Central memory CD8-positive, alpha-beta T cell (primary cell): ENCODE measurements at places on chromosomes 1 and 21.
A peak's percentile ranks its signal among the peaks of the same experiment; 100 is the strongest.

- no peak for DNase-seq
These were observed 7.4 kb downstream of the TIAM1 start for GRCh38 chr21:31336739-31337040.

DNA sequence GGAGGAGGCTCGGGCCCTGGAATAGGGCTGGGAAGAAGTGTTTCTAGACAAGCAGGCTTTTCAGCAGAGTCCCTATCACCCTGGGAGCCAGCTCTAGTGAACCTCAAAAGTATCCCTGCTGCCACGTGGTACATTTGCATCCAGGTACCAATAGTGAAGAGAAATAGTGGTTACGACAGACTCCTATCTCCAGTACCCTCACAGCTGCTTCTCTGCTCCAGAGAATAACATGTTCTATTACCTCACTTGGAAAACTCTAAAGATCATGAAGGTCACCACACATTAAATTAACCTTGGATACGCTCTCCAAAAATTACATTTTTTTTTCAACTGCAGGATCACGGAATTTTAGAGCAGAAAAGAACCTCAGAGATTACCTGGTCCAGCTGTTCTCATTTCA, 230.4 kb upstream of the PLD5 start:
- DNase-seq: no peak

GRCh38 chr1:234094172-234094571, 189.7 kb downstream of the SLC35F3 start:
- no peak for DNase-seq

DNA sequence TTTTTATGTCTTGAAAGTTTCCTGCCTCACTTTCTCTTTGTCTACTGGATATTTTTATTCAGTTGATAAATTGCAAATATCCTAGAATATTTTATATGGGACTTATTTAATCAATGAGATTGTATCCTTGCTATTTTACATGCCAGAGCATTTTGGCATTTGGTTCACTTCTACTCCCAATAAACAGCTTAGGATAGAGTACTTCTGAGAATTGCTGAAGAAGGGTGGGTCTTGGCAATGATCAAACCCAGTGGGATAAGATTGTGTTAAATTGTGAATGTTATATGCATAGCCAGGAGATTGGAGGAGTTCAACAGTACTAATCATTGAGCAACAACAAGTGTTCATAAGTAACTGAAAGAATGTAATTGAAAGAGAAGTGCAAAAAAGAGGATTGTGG, 60.1 kb downstream of the SDCCAG8 start:
- DNase-seq: no peak

- DNase-seq: no peak
These were observed 127.8 kb downstream of the NTMT2 start for GRCh38 chr1:170273291-170274130.

DNA sequence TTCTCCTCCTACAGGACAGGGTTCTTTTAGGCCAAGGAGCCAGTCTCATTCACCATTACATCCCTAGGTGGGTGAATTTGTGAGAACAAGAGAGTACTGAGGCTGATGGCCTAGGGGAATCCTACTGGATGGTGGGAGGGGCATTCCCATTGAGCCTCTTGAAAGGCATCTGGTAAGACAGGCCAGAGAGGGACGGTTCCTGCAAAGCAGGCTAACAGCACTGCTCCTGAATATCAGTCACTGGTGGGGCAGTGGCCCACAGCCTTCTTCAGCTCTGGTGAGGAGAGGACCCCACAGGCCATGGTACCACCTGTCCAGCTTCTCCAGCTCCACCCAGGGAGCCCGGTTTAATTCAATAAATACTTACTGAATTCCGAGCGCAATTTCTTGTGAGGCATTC, 125.9 kb upstream of the EDN2 start:
- no peak for DNase-seq

DNA sequence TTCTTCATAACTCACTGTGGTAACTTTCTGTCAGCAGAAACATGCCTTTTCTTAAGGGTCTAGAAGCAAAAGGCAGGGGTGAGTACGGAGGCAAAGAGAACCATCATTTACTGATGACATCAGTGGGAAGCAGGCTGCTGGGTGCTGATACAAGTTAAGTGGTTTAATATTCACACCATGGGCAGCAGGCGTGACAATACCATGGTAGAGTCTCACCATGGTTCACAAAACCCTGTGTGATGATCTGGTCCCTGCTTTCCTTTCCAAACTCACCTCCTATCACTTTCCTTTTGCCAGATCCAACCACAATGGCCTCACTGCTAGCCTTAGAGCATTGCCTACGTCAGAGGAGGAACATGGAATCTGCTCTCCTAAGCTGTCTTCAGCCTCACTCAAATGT, 8.7 kb downstream of the MAB21L3 start:
- no peak for DNase-seq

DNA sequence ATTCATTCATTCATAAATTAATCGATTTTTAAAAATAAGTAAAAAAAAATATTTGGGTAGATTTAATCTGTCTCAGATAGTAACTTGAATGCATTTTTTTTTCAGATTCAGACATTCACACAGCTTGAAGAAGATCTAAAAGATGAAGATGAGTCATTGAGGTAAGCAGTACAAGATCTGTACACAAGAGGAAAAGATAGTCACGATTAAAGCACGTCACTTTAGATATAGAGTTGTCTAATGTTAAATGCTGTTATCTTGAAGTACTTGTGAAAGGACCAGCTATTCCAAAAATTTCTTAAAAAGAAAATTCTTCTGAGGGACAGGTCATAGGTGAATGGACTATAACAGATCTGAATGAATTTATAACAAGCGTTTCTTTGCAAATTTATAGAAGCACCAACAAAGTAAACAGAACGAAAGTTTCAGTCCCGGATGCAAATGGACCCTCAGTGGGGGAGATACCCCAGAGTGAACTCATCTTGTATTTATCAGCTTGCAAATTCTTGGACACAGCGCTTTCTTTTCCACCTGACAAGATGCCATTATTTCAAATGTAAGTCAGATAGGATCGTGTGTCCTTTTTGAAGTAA, 31.2 kb upstream of the MORC3 start:
- no peak for DNase-seq

DNA sequence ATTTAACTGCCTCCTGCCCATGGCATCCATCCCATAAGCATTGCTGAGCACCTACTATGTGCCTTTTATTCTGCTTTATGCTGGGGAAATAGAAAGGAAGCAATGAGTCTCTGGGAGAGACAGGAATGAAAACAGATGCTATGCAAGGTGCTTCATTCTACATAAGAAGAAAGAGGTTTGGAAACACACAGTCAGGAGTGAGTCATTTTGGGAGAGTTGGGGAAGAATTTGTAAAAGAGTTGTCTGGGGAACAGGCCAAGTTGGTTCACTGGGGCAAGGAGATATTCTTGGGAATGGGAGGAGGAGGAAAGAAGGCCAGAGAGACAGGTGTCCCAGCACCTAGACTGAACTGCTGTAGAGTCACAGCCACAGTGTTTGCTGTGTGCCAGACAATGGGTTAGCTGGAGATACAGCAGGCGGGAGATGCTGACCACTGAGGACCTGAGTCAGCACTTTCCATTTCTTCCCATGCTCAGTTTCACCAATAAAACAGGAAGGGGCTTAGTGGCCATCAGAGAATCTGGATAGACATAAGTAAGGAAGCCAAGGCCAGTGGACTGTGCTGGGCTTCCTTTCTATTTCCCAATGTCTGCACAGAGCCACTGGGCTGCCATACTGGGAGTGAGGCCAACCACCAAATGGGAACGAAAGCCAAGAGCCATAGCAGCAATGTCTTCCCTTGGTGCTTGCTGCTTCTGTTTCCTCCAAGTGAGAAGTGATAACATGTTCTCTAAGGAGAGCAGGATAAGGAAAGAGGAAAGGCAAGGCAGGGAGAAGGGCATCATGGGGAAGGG, 187.7 kb upstream of the USP24 start:
- DNase-seq: no peak

GRCh38 chr1:18883636-18884418, 18.5 kb downstream of the ALDH4A1 start:
- peak; percentile 58 for DNase-seq

- peak; percentile 75 for DNase-seq
These were observed 17.7 kb downstream of the PTPRC start for GRCh38 chr1:198656500-198656932.

DNA sequence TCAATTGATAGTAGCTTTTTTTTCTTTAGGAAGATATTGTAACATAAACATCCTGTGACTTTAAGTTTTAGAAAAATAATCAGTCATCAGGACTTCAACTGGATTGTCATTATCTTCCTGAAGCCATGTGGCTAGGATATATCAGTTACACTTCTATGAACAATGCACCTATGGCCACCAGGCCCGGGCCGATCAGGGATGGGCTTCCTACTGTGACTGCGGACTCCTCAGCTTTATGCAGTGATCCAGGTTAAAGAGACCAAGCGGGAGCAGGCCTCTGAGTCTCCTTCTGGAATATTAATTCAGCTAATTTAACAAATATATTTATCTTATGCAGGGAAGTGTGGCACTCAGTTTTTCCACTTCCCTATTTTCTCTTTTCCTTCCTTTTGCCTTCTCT, 200.6 kb downstream of the ADGRL2 start:
- DNase-seq: no peak
